ENCODE measurements at places on chromosomes 3 and 15.

GRCh38 chr15:40320931-40321371 lies 2.5 kb upstream of the INAFM2 start:
- DNase-seq: peak; percentile 71

DNA sequence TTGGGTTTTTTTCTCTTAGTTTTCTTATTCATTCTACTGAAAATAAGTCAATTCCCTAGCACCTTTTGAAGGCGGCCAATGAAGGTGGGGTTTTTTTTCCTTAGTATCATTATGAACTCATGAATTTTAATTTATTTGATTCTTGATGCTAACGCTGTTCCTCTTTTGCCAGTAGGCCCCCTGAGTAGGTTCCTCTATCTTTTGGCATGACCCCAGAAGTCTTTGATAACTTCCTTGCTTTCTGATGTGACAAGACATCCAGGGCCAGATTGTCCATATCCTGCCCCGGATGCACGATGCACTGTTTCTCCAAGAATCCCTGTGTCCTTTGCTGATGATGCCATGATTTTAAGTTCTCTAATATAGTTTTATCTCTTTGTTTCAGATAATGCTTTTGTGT lies 20.6 kb downstream of the LRRK1 start:
- no peak for DNase-seq

DNA sequence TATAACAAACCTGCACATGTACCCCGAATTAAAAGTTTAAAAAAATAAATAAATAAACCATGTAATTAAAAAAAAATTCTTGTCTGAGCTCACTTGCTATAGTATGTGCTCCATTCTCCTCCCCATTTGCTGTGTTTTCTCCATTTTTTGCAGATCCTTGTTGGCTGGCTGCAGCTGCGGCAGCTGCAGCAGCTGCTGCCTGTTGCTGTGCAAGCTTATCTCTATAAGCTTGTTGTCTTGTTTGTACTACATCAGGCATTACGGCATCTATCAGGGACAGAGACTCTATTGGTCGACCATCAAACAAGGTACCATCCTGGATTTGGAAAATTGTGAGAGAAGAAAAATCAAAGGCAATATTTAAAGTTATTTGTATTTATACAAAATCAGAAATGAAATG lies 145.9 kb downstream of the TBL1XR1 start:
- DNase-seq: no peak

- DNase-seq: peak; percentile 50
Measured at GRCh38 chr15:40873694-40874561, at the start of gene RHOV. Gene RHOV, minus strand, starts transcription at chr15:40874234. Its CDS starts 95 bp downstream, at chr15:40874139.

DNA sequence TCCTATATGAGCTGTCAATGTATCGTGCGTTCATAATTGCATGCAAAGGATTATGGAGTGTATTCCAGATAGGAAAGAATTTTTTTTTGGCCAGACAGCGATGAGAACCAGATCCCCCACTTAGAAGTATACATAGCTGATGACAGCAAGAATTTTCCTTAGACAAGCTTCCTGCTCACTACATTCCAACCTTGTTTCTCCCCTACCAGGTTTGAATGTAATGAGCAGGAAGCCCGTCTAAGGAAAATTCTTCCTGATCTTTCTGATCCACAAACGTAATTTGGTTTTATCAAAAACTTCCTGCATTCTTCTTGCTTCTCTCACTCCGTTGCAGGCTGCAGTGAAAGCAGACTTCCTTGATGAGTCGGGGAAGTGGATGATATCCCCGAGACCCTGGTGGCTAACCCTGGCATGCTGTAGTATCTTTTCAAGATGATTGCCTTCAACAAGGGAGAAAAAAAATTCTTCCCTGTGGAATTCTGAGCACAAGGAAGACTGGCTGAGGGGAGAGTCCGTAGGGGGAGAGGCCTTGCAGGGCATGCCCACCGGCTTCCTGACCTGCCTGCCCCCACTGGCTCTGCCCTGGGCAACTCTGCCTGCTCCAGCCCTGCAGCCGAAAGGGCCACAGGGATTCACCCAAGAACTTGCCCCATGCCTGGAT lies 243.1 kb downstream of the TLE3 start:
- DNase-seq: no peak

DNA sequence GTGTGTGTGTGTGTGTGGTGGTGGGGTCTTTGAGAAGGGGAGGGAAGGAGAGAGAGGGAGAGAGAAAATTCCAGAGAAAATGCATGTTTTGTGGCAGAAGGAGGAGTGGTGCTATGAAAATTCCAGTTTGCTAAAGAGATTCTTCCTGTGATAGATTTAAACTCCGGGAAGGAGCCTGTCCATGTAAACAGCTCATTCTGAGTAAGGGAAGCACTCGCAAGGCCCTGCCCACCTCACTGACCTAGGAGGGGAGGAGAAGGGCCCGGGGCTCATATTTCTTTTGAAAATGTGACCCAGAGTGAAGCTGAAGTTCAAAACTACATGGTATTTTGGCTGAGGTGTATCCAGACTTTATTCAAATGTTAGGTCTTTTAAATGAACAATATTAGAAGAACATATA lies 41.3 kb downstream of the ADAMTSL3 start:
- DNase-seq: no peak

DNA sequence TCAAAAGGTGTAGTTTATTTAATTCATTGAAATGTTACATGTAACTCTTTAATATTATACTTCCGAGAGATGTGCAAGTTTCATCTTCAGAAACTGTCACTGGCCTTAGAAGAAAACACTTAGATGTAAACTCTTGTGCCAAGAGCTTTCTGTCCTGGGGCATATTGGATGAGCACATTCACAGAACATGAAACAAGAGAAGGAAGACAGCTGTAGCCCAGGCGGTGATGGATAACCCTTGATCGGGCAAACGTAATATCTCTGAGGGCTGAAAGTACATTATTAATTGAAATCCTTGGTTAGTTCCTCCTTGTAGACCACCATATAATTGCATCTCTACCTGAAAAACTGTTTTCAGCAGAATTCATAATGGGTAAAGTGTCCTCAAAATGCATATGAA lies 67.4 kb downstream of the MECOM start:
- DNase-seq: no peak

DNA sequence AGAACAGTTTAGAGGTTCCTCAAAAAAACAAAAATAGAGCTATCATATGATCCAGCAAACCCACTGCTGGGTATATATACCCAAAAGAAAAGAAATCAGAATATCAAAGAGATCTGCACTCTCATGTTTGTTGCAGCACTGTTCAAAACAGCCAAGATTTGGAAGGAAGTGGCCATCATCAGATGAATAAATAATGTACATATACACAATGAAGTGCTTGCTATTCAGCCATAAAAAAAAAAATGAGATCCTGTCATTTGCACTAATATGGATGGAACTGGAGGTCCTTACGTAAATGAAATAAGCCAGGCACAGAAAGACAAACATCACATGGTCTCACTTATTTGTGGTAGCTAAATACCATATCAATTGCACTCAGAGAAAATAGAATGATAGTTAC lies 58.4 kb downstream of the SCAPER start:
- DNase-seq: no peak

DNA sequence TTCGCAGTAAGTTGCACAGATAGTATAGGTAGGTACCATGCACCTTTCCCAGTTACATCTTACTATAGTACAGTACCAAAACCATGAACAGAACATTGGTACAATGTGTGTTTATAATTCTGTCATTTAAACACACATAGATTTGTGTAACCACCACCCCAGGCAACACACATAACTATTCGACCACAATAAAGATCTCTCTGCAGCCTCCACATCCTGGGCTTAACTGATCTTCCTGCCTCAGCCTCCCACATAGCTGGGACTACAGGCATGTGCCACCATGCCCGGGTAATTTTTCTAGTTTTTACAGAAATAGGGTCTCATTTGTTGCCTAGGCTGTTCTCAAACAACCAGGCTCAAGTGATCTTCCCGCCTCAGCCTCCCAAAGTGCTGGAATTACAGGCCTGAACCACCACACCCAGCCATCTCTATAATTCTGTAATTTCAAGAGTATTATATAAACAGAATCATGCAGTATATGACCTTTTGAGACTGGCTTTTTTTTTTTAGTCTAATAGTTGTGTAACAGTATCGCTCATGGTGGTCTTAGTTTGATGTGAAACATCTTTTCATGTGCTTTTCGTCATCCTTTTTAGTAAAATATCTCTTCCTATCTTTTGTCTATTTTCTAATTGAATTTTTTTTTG lies 13.3 kb upstream of the TMF1 start:
- no peak for DNase-seq

DNA sequence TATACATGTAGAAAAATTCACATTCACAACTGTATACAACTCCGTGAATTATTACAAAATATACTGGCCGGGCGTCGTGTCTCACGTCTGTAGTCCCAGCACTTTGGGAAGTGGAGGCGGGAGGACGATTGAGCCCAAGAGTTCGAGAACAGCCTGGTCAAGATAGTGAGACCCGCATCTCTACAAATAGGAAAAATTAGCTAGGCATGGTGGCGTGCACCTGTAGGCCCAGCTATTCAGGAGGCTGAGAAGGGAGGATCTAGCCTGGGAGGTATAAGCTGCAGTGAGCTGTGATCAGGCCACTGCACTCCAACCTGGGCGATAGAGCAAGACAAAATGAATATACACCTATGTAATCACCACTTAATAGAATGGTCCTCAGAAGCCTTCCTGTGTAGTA lies 1.3 kb downstream of the RAD51 start:
- no peak for DNase-seq

- DNase-seq: no peak
Measured at GRCh38 chr3:108283006-108283405, 13.3 kb upstream of the HHLA2 start.

DNA sequence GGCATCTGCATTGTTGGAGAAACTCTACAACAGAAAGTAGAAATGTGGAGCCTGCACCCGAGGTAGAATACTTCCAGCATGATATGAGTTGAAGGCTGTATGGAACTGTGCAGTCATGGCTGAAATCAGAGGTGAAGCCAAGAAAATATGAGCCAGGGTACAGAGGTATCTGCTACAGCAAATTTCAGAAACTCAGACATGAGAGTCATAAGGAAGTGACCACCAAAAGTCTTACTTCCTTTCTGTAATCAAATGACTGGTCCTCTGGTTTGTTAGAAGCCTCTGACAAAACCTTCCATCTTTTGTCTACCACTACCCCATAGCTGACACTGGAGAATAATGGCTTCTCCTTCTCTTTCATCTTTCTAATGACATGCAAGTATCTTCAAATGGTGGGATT lies 159.4 kb downstream of the TMEM108 start:
- DNase-seq: no peak

DNA sequence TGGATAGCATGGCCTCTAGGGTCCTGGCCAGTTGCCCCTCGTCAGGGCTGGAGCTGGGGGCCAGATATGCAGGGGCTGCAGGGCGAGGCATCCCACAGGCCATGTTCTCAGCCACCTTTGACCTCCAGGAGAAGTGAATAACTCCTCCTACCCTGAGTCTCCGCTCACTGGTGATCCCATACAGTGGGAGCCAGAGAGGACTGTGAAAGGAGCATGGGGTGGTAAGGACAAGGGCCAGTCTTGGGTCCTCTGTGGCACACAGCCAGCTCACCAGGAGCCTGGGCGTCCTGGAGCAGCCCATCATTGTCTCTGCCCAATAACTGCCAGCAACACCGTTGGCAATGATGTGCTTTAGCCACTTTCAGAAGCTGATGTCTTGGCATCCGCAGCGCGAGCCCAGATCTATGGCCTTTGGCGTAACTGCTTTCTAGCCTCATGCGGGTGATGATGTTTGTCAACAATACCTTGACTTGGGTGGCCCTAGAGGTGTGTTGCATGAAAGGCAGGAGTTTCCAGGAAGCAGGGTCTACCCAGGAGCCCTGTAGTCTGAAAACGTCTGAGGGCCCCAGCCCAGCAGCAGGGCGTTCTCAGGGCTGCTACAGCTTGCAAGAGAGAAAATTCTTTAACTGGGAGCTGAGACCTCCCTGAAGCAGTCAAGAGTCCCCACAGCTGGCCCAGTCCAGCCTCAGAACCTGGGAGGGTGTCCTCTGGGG lies 61.1 kb upstream of the IQSEC1 start:
- no peak for DNase-seq

- DNase-seq: no peak
Measured at GRCh38 chr3:23199649-23200048, 3.5 kb upstream of the UBE2E2 start.

DNA sequence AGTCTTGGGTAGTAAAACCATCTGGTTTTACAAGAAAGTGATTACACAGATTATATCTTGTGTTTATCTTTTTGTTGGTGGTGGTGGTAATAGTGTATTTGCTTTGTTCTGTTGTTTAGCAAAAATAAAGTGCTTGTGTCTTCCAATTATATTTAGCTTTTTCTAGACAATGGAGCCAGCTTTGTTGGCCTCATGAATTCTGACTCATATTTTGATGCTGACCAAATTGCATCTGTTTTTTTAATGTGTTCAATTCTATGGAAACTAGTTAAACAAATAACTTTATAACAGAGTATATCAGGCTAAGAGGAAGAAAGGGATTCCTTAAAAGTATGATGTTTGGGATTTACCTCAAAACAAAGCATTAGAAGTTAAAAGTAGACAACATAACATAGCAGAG lies 69.3 kb upstream of the BFSP2 start:
- no peak for DNase-seq

DNA sequence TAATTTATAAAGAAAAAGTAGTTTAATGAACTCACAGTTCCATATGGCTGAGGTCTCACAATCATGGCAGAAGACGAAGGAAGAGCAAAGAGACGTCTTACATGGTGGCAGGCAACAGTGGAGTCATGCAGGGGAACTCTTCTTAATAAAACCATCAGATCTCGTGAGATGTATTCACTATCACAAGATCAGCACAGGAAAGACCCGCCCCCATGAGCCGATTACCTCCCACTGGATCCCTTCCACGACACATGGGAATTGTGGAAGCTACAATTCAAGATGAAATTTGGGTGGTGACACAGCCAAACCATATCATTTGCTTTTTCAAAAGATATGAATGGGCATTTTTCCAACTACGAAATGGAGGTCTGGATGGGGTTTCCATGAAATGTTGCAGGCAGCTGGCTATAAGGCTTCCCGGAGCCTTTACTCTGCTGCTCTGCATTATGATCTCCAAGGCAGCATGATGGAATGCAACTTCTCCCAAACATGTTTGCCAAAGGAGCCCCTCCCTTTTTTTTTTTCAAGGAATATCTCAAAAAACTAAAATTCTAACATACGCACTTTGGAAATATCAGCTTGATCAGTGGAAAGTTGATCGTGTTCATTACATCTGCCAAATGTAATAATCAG lies 189.7 kb downstream of the MEX3B start:
- DNase-seq: no peak

GRCh38 chr15:53506370-53506769 lies 253.1 kb downstream of the WDR72 start:
- DNase-seq: no peak

- DNase-seq: no peak
Measured at GRCh38 chr3:10085738-10086137, 22.3 kb downstream of the FANCD2OS start.

Data from CD4-positive, alpha-beta T cell treated with Interferon alpha-2 for 1 hour (primary cell).